ENCODE measurements at places on chromosomes 7 and 10.
A peak's percentile ranks its signal among the peaks of the same experiment; 100 is the strongest.

DNA sequence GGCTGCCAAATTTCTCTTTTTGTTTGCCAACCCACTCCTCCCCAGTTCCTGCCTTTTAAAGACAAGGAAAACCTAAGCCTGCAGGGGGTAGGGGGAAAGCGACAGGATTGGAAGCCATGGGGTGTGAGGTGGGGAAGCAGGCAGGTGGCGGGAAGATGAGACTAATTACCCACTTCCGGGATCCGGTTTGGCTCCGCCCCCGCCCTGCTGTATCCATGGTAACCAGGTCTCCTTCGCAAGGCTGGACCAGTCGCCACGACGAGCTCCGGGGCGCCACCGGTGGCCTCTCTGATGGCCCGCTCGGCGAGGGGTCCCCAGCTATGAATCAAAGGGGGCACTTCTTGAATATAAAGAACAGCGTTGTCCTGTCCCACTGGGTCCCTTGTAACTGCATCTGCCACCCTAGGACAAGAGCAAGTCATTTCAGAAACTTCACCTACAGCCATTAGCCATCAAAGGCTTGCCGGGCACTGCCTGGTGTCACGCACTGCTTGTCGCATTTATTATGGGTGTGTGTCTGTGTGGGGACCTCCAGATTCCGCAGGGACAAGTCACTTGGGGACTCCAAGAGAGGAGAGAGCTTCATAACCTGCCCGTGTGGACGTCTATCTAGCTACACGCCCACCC is 55.4 kb upstream of the LMTK2 start:
- no peak for DNase-seq

GRCh38 chr10:63055705-63056104 is 77.4 kb upstream of the NRBF2 start:
- no peak for DNase-seq

DNA sequence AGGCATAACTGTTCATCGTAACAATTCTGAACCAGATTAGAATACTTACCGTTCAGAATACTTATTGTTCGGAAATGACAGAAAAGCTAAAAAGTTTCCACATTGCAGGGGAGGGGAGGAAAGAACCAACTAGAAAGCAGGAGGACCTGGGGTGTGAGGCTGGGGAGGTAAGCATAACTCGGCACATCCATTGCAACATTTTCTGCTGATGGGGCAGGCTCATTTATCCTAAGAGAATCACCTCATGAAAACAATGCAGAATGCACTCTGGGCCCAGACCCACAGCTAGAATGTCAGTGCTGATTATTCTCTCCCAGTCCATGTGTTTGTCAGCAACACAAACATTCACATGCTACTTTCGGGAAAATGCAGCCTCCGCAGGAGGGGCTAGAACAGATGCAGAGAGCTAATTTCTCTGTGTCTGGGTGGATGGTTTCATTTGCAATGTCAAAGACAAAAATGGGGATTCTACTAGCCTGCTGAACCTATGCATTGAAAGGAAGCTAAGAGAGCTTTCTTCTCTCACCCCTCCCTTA is 9.6 kb downstream of the DNMBP start:
- no peak for DNase-seq

GRCh38 chr7:77393261-77393660 is 22.9 kb downstream of the GSAP start:
- DNase-seq, result no peak

GRCh38 chr7:94003446-94004023 is 620 bp downstream of the BET1 start:
- no peak for DNase-seq

DNA sequence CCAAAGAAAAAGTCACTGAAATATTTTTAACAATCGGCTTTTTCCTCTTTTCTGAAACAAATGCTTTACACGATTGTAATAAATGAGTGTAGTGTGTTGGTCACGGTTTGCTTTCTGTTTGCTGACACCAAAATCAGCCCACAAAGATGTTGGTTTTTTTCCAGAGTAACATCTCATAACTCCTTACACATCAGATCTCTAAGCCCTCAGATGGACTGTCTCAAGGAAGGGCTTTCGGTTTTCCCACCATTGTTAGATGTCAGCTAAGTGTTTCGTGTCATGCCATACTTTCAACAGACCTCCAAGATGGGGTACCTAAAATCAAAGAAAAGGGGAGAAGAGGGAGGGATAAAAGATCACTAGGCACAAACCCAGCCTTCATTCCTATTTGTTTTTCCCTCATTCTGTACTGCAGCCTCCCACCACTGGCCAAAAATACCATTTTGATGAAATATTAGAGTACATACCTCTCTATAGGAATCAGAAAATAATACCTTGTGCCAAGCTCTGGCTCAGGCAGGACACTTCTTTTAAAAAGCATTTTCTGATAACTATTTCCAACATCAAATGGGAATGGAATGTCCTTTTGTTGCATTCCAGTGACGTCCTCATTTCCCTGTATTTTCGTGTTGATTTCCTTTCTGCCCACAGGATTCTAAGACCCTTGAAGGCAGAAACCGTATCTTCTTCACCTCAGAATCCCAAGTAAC is 159.1 kb downstream of the DGKI start:
- no peak for DNase-seq

DNA sequence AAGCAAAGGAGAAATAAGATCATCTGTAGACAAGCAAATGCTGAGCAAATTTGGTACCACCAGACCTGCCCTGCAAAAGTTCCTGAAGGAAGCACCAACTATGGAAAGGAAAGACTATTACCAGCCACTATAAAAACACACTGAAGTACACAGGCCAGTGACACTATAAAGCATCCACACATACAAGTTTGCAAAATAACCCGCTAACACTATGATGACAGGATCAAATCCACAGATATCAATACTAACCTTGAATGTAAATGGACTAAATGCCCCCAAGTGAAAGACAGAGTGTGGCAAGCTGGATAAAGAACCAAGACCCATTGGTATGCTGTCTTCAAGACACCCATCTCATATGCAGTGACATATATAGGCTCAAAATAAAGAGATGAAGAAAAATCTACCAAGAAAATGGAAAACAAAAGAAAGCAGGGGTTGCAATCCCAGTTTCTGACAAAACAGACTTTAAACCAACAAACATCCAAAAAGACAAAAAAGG is 18.2 kb upstream of the PDK4 start:
- no peak for DNase-seq

GRCh38 chr10:52491246-52491995 is 177.3 kb downstream of the DKK1 start:
- no peak for DNase-seq

DNA sequence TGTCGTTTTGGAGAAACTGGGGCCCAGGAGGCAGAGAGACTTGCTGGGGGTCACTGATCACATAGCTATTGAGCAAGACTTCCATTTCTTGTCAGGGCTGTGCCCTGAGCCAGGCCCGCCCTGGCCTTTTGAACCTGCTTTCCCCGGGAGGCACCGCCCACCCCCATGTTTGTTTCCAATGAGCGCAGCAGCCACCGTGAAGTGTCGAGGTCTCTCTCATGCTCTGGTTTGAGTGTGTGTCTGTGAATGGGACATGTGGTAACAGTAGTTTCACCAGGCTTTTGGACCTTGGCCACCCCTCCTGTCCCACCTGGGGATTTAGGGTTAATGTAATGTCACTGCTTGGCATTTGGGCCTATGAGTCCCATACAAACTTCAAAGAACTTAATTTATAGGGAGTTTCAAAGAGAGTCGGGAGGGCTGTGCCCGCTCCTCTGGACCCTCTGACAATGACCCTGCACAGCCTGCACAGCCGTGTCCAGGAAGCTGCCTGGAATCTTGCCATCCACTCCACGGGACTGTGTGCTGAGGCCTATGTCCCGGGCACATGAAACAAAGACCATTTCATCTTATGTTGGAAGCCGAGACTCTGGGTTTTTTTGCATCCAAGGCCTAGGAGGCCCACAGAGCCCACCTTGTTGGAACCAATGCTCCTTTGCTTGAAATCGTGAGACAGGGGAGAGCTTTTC is 6.3 kb downstream of the PRF1 start:
- no peak for DNase-seq

DNA sequence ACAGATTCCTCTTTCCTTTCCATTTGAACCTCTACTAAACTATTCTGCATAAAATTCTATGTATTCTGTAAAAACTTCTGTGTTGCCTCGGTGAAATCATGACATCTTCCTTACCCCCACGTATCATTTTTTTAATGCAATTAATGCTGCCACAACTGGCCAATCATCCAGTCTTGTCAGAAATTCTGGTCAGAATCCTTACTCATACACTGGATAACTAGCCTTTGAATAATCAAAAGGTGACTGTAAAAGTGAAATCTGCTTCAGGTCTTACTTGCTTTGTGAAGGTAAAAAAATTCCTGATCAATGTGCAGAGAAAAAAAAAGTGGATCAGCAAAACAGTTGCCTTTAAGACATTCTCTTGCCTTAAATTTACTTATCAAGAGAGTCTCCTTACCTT is 89.1 kb upstream of the LRRTM3 start:
- no peak for DNase-seq

- no peak for DNase-seq
Observed at GRCh38 chr7:100765250-100765649, 31.9 kb downstream of the ZAN start.

GRCh38 chr10:11177926-11178471 is 160.3 kb downstream of the CELF2 start:
- DNase-seq, result no peak

DNA sequence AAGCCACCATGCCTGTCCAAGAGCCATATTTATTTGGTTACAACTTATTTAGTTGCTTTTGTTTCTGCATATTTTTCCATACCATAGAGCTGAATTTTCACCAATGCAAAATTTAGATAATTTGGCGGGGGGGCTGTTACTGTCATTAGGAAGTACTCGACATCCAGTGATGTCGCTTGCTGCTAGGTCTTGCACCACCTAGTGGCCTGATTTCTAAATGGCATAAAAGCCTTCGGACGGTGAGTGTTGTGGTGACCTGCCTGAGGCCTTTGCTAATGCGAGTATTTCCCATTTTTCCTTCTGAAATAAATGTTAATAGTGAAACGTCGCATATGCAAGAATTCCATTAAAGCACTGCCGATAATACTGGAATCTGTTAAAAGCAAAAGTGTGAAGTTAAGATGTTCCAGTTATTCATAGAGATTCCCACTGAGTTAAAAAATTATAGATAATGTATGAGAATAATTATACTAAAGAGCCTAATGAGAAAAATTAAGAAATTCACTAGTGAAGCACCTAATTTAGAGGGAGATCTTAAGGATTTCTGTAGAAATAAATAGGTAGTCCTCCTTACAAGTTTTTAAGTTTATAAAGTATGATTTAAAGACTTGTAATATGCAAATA is 86.1 kb upstream of the DNAJB6 start:
- no peak for DNase-seq

- DNase-seq, result no peak
Observed at GRCh38 chr7:89477991-89478390, 676.3 kb upstream of the STEAP1 start.

- no peak for DNase-seq
Observed at GRCh38 chr10:30765616-30766015, 136.1 kb upstream of the LYZL2 start.

GRCh38 chr10:2777666-2778355 is 289.5 kb upstream of the PFKP start:
- no peak for DNase-seq

DNA sequence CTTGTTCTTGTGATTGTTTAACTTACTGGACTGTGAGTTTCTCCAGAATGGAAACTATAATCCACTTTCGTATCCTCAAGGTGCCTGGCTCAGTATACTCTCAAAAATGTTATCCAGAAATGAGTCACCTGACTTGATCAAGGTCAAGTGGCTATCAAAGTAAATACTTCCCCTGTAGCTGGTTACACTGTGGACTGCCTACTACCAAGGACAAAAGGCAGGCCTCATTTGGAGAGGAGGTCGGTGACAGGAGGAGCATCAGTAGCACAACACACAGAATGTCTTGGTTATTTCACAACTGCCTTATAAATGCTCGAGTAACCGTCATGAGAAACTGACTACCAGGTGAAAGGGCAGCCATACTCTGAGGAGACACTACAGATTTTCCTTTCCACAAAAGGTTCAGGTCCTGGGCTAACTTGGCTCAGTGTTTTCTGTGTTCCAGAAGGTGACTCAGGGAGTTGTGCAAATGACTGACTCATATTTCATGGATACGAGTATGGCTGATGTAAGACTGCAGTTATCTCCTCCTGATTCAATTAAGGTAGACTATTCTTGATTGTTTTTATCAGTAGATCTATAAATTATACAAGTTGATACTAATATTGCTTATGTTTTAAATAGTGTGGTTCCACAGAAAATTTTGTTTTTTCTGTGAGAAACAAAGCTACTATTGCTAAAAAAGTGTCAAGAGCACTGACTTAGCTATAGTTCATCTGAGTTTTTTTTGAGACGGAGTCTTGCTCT is 4.2 kb upstream of the CCNY start:
- no peak for DNase-seq

GRCh38 chr10:26242706-26243350 is 26.3 kb downstream of the GAD2 start:
- DNase-seq, result peak; percentile 13

GRCh38 chr10:61895898-61896600 is 5.5 kb upstream of the ARID5B start:
- no peak for DNase-seq

DNA sequence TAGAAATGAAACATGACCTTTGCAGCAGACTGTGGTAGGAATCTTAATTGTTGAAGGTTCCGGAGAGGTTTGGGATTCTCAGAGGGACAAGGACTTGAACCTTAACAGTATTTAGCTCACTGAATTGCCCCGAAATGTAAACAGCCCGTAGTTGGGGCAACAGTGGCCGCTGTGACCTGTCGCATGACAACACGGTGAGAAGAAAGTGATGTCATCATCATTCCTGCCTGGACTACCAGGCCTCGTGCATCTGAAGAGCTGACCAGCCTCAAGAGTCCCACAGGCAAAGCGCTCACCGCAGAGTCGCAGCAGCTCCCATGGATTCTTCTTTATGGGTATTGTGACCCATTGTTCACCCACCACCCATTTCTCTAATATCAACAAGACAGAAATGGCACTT is 250.6 kb downstream of the KLF6 start:
- DNase-seq, result no peak

DNA sequence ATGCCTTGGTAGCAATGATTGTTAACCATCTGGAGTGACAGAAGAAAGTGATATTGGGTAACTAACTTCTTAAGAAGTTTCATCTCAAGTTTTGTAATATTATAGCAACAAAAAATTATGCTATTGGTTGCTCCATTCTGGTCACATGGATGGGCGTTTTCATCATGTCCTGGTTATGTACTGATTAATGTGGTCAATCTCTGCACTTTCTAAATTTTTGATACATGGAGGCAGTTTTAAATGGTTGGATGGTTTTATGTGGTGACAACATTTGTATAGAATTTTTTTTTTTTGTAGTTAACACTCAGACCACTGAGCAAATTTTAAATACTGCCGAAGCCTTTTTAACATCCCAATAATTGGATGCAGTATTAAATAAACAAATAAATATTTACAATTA is 55.2 kb upstream of the CCAR1 start:
- no peak for DNase-seq

- no peak for DNase-seq
Observed at GRCh38 chr10:126536148-126536547, 134.3 kb downstream of the C10orf90 start.

DNA sequence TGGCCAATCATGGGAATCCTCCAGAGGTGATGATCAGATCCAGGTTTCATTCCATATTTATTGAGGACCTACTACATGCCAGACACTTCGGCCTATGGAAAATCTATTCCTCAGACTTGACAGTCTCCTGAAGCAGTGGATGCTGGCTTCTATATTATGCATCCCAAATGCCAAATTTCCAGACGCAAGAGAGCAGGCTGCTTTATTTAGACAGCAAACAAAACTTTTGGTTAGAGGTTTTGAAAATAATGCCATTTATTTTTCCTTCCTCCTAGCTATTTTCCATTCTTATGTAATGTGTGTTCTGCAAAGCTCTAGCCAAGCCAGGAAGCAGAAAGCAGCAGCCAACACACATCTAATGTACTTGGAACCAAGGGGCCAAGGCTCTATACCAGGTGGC is 330.8 kb downstream of the GPAM start:
- DNase-seq, result no peak
